ENCODE measurements at places on chromosomes 6 and 20.

- H3K4me3 ChIP-seq, result no peak overlapping the region
- no peaks in the 10 kb centered on the region for H3K4me1 ChIP-seq
- no peak for DNase-seq
- H3K27me3 ChIP-seq, result no peaks in the 10 kb centered on the region
Measured at GRCh38 chr6:65537600-65537999, 169.4 kb downstream of the EYS start.

DNA sequence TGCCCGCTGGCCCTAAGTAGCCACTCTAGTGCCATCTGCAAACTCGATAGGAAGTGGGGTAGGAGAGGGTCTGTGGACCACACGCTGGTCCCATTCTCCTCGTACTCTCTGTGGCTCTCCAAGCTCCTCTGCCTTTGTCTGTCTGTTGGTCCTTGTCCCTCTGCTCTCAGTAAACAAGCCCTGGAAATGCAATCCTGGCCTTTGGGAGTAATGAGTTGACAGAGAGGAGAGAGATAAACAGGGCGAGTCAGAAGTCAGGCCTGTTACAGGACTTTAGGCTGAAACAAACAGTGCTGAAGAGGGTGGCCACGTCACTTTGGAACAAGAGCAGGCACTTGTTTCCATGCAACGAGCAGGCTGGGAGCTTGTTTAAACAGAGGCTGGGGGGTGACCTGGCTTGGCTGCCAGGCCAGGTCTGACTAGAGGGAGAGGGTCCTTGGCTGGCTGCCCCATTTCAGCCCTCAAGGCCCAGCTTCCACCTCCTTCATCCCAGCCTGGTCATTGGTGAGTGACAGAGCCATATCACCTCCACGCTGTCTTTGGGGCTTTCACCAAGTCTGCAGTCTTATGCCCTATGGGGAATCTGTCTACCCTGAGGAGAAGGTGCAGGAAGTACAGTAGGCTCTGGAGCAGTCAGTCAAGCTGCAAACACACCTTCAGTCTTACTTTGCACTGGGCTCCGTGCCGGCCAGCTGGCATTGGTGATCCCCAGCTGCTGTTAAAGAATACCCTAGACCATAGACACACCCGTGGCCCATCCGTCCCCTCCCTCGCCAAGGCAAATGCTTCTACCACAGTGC is 22.6 kb downstream of the FOXP4 start:
- no peak overlapping the region for H3K27ac ChIP-seq
- H3K4me1 ChIP-seq, result no peaks in the 10 kb centered on the region
- H3K36me3 ChIP-seq, result peaks cover 26% of the 10 kb centered on the region
- DNase-seq, result no peak
- no peaks in the 10 kb centered on the region for H3K27me3 ChIP-seq
- H3K4me3 ChIP-seq, result no peak overlapping the region

DNA sequence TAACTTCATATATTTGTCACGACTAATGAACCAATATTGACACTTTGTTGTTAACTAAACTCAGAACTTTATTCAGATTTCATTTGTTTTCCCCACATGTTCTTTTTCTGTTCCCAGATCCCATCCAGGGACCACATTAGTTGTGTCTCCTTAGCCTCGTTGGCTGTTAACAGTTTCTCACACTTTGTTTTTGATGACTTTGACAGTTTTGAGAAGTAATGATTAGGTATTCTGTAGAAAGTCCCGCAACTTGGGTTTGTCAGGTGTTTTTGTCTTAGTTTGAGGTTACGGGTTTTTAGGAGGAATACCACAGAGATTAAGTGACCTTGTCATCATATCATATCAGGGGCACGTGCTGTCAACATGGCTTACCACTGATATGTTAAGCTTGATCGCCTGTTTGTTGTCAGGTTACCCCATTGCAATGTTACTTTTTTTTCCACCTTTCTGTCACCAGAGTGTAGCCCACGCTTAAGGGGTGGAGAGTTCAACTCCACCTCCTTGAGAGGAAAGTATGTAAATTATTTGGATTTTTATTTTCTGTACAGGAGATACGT is 32.9 kb downstream of the MAP3K4 start:
- no peak for DNase-seq
- peaks cover 5% of the 10 kb centered on the region for H3K4me1 ChIP-seq
- no peaks in the 10 kb centered on the region for H3K36me3 ChIP-seq
- no peaks in the 10 kb centered on the region for H3K27me3 ChIP-seq
- no peak overlapping the region for H3K4me3 ChIP-seq
- no peak overlapping the region for H3K27ac ChIP-seq

DNA sequence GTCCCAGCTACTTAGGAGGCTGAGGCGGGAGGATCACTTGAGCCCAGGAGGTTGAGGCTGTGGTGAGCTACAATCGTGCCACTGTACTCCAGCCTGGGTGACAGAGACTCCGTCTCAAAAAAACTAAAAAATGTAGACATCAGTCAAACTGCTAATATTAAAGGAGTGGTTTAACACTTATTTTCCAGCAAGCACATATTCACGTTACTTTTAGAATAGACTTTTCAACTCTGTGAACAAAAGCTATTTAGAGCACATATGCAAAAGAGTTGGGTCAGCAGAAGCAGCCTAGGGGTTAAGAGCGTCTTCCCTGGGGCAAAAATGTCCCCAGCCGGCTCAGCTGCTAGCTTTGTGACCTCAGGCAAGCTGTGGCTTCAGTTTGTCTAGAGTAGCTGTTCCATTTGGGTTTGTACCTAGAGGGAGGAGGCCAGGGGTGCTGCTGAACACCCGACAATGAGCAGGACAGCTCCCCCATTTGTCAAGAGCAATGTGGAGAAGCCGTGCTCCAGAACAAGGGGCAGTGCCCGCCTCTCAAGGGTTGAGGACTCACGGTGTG is 62.5 kb upstream of the PTGIS start:
- H3K36me3 ChIP-seq, result peaks cover 2% of the 10 kb centered on the region
- H3K4me1 ChIP-seq, result peaks cover 2% of the 10 kb centered on the region
- no peaks in the 10 kb centered on the region for H3K27me3 ChIP-seq
- H3K27ac ChIP-seq, result peak overlapping the region; percentile 17
- H3K4me3 ChIP-seq, result no peak overlapping the region

DNA sequence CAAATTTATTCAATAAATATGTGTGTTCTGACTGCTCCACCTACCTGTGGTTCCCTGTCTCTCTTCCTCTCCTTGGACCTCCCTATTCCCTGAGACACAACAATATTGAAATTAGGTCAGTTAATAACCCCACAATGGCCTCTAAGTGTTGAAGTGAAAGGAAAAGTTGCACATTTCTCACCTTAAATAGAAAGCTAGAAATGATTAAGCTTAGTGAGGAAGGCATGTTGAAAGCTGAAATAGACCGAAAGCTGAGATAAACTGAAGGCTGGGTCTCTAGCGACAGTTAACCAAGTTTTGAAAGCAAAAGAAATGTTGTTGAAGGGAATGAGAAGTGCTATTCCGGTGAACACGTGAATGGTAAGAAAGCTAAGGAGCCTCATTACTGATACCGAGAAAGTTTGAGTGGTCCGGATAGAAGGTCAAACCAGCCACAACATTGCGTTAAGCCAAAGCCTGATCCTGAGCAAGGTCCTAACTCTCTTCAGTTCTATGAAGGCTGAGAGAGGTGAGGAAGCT is 34.1 kb downstream of the UST start:
- no peak for DNase-seq
- no peaks in the 10 kb centered on the region for H3K4me1 ChIP-seq
- no peaks in the 10 kb centered on the region for H3K36me3 ChIP-seq
- peak overlapping the region; percentile 24 for H3K4me3 ChIP-seq

DNA sequence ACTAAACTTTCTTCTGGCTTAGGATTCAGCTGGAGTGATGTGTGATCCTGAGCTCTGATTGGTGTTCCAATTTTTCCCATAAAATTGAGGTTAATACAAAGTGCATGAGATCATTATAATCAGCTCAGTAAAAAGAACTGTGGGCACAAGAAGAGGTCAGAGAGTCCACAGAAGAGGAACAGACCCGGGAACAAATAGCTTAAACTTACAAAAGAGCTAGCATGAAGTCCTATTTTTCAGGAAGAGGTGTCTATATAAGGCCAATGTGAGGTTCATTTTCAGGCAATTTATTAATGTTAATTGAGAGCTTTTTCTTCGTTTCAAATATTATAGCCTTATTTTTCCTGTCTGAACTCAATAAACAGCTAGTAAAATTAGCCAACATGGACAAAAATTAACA is 26.9 kb upstream of the STX11 start:
- H3K27ac ChIP-seq, result no peak overlapping the region
- H3K27me3 ChIP-seq, result no peaks in the 10 kb centered on the region
- no peak overlapping the region for H3K4me3 ChIP-seq
- H3K4me1 ChIP-seq, result no peaks in the 10 kb centered on the region
- DNase-seq, result no peak

GRCh38 chr20:9032758-9033157 is 36.1 kb upstream of the PLCB4 start:
- no peaks in the 10 kb centered on the region for H3K27me3 ChIP-seq
- no peak for DNase-seq
- no peaks in the 10 kb centered on the region for H3K4me1 ChIP-seq
- no peak overlapping the region for H3K4me3 ChIP-seq
- no peak overlapping the region for H3K27ac ChIP-seq

DNA sequence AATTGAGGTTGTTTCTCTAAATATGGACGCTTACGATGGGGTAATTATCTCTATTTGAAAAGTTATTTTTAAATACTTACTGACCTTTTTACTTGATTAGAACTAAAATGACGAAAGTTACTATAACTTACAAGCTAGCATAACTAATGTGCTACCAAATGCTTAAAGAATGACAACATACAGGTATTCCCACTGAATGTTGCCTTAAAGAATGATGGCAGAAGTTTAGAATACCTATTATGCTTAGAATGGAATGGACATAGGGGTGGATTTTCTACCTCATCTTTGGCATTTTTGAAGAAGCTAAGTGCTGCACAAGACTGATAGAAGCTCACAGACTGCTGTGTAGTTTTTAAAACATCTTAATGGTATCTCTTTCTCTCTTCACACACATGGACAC is 284.8 kb downstream of the THBS2 start:
- H3K27ac ChIP-seq, result peak overlapping the region; percentile 58
- no peaks in the 10 kb centered on the region for H3K36me3 ChIP-seq
- H3K27me3 ChIP-seq, result no peaks in the 10 kb centered on the region
- no peak for DNase-seq

DNA sequence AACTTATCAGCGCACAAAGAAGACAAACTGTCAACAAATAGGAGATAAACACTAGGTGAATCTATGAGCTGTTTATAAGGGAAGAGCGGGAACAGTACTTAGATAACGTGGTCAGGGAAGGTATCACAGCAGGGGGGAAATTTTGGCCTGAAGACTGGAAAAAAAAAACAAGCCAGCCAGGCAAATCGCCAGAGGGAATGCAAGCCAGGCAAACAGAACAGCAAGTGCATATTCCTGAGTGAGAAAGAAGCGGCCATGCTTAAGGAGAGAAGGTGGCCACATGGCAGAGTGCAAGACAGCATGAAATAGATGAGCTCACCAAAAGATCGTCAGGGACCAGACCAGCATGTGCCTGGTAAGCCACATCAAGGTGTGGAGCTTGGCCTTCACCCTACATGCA is 466.5 kb upstream of the ARID1B start:
- no peak overlapping the region for H3K27ac ChIP-seq
- H3K27me3 ChIP-seq, result no peaks in the 10 kb centered on the region
- H3K4me1 ChIP-seq, result no peaks in the 10 kb centered on the region
- H3K36me3 ChIP-seq, result no peaks in the 10 kb centered on the region
- no peak for DNase-seq

DNA sequence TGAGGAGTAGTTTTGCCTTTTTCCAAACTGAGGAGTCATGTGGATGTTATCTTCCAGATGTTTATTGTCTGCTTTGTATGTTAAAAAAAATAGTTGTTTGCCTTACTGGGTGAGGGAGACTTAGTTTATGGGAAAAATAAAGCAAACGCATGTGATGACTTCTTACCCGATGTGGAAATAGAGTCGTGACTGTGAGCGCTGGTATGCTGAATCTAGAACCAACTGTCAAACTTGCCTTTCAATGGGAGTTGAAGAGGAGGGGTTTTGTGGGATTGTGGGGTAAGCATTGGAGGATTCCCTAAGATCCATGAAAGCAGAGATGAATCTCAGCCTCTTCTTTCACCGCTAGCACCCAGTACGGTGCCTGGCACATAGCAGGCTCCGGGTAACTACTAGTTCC is 5.3 kb downstream of the DCBLD1 start:
- no peaks in the 10 kb centered on the region for H3K27me3 ChIP-seq
- H3K4me3 ChIP-seq, result no peak overlapping the region
- H3K4me1 ChIP-seq, result peaks cover 4% of the 10 kb centered on the region

Data from ascending aorta (tissue), 2 donors.